Activated T-helper 2 cell treated with anti-CD3 and anti-CD28 coated beads, Interferon-gamma antibody, Interleukin-2, Interleukin-4, amounts not matched to agents 10 μg/mL and 5 μg/mL and 100 μg/mL, durations not matched to agents 14 hours and 24 hours and 36 hours (primary cell): ENCODE measurements at places on chromosomes 2 and 18. TPM values are rescaled to one million over a fixed set of nuclear protein-coding genes. Genes with fewer than 3 reads are reported as not detected.

DNA sequence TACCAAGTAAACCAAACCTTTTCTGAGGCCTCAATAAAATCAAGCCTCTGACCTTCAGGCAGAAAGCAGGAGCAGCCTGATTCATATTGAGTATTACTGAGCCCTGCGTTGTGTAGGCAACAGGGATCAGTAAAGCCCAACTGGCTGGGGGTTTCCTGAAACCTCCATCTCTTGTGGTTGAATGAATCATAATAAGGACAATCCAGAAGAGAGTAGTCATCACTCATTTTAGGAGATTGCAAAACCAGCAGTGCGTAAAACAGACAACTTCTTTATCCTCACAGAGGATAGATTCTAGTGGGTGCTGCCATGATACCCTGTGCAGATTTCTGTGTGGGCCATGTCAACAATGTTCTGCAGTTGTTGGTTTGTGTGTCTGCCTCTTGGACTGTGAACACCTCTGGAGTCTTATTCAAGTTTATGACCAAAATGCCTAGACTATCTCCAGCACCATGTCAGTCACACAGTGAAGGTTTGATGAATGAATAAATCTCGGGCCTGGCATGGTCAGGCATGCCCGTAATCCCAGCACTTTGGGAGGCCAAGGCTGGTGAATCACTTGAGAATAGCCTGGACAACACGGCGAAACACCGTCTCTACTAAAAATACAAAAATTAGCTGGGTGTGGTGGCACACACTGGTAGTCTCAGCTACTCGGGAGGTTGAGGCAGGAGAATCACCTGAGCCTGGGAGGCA, 51.8 kb upstream of the RAB27B start:
- no peak for DNase-seq

GRCh38 chr2:160408959-160409291, 84.7 kb downstream of the RBMS1 start:
- no peak for DNase-seq

DNA sequence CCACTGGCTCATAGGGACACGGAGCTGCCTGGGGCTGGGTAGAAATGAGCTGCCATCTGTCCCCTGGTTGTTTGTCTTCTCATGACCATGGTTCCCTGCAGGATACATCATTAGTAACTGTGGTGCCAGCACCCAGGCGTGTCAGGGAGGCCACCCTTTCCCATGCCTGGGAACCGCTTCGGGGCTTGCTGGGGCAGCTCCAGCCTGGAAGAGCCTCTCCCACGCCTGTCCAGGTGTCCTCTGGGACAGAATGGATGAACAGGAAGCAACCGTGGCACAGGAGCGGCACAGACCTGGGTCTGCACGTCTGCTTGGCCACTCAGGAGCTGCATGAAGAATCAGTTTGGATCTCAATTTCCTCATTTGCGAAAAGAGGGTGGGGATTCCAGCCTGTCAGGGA, 34.8 kb downstream of the SDC1 start:
- no peak for DNase-seq

GRCh38 chr18:48059455-48060010, 129.1 kb upstream of the SMAD2 start:
- DNase-seq = no peak

GRCh38 chr2:23005469-23005868, 379.5 kb upstream of the KLHL29 start:
- no peak for DNase-seq

- no peak for DNase-seq
Measured at GRCh38 chr2:11483806-11484617, 18.1 kb upstream of the E2F6 start.

DNA sequence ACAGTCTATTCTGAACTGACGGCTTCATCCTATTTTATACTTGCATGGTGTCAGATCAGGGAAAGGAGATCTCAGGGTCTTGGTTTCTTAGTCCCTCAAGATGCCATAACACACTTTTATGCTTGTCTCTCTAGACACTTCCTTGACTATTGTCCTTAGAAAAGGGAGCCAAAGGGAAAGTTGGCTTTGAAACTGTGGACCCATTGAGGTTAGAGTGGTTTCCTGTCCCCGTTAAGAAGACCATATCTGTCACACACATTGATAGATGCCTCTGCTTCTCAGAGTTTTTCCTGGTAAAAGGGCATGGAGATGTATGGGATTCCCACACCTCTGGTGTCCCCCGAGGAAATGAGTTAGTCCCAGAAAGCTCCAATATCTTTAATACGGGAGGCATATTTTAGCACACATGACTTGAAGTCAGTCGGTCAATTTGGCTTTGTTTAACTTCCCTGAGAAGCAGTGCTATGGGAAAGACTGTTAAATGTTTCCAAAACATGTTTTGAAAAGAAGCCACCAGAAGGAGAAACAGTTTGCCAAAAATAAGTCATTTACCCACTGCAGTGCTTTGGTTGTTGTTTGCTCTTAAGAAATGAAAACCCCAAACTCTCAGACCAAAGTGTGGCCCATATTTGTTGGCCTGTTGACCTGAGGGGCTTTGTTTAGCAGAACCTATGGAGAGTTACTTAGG, 133.4 kb upstream of the CXCR4 start:
- DNase-seq = no peak

DNA sequence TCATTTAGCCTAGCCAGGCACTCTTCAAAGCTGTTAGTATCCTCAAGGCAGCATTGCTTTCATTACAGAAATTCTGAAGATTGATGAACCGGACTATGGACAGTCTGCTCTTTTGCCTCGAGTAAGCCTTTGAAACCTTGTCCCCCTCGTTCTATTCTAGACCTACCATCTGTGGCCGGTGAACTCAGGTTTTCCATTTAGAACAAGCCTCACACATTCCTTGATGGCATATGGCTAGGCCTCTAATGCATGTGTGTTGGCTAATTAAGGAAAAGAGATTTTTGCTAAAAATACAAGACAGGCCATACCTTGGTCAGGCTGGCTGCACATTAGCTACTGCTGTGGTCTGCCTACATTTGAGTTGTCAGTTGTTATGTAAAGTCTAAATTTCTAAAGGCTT, 111.8 kb downstream of the CERS6 start:
- DNase-seq = no peak

- DNase-seq = no peak
Measured at GRCh38 chr2:893311-893710, 57.3 kb upstream of the SNTG2 start.

DNA sequence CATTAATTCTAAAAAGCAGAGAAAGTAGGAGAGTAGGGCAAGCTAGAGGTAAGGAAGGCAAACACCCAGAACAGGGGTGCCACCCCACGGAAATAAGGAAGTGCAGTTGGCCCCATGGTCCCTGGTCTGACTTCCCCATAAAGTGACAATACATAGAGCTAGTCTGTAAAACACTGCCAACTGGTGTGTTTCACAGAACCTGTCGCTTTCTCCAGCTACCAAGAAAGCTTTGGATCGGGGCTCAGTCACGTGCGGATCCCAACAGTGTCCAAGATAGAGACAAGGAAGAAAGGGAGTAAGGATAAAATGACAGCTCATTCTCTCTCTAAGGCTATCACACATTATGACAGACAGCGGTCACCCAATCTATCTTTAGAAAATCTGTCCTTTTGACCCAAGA, 36.4 kb downstream of the TBC1D8 start:
- DNase-seq = no peak

DNA sequence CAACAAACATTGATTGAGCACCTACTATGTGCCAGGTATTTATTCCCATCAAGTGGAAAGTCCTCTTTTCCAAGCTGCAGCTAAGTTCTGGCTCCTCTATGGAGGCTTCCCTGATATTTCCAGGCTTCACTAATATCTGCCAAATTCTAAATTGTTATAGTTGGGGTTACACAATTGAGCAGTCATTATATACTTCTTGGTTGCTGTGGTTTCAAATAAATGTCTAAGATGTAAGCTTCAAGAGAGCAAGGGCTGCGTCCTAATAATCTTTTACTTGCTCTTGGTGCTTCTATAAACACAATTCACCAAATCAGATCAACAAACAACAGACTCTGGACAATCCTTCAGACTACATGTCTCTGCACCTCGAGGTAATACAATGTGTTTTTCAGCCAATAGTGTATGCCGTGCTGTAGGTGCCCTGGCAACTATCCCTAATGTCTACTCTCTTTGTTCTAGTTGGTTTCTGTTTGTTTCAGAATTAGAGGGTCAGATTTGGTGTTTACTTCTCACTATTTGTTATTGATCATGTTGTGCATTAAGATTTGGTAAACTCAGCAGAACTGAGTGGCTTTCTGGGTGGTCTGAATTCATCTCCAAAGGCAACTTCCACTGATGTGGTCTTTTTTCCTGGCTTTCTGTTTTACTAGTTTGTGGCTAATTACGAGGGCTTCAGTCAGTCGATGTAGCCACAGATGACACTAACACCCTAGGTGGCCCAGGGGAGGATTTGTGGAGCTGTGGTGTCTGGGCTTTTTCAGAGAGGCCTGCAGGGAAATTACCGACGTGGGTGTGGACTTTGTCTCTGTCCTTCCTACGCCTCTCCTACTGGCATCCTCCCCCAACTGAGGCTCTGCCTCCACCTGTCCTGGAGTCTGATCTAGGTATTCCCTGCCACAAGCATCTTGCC, 50.4 kb downstream of the CDCA7 start:
- DNase-seq = no peak

DNA sequence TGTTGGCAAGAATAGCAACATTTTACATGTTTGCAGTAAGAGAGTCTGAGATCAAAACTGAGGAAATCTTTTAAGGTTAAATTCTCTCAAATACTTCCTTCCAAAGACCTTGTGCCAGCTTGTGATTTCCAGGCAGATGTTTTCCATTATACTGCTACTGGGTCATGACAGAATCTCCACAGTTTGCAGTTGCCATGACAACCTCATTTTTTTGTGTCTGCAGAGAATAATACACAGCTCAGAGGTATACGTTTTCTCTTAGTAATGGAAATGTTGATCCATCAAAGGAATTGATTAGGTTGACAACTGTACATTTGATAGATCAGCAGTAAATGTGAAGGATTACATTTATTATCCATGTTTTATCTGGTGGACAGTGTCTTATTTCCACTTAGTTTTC, 29.1 kb upstream of the CSRNP3 start:
- DNase-seq = no peak

- DNase-seq = no peak
Measured at GRCh38 chr2:1367601-1368000, 45.7 kb upstream of the TPO start.

GRCh38 chr18:34461266-34461665, 236.6 kb upstream of the NOL4 start:
- no peak for DNase-seq

GRCh38 chr2:149365931-149366583, 35.7 kb downstream of the LYPD6 start:
- no peak for DNase-seq

DNA sequence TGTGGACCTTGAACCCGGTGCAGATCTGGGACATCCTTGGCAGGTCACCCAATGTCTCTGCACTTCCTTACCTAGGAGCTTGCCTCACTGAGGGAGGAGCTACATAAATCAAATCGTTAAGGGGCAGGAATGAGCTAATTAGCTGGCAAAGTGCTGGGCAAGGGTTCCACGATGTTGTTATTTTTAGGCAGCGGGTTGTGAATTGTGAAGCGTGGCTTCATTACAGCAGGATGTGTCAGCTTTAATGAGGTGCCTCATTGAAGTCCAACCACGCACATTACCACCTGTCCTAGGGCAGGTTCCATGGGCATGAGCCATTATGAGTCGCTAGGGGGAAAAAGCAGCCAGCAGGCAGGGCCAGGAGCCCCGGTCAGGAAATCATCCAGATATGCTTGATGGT, 127.0 kb upstream of the AGAP1 start:
- DNase-seq = no peak

- no peak for DNase-seq
Measured at GRCh38 chr2:29097569-29097968, 17.6 kb upstream of the CLIP4 start.

GRCh38 chr2:118714118-118714517, 133.3 kb downstream of the EN1 start:
- no peak for DNase-seq

DNA sequence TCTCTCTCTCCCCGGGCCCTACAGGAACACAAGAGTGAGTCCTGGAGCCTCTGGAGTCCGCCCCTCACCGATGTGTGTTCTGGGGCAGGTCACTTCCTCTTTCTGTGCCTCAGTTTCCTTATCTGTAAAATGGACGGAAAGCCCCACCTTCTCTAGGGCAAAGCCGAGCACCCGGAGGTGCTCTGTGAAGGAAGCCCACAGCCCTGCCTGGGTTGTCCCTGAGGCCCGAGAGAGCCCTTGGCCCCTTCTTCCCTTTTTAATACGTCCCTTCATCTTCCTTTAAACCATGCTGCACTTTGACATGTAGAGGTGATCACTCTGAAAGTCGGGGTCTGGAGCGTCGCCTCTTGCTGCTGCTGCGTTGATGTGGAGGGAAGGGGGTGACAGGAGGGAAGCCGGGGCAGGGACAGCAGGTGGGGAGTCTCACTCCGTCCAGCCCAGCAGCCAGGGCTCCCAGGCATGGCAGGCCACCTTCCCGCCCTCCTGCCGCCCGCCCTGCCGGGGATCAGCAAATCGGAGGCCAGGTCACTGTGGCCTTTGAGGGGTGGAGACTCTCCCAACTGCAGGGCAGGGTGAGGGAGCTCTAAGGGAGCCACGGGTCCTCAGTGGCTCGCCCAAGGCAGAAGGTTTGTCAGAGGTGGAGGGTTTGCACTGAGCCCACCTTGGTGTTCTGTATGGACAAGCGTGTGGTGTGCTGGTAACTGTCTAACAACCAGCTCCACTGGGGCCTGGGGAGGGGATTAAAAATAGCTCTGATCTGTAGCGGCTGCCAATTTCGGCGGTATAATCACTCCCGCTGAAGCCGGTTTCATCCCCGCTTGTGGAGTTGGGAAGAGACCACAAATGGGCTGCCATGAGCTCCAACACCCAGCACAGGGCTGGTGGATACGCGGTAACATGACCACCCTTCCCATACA, 135.9 kb upstream of the ID2 start:
- no peak for DNase-seq

The LINC00305 gene
- total RNA-seq = not detected in 2 replicates

The CRACDL gene
- total RNA-seq = 0.37 and 0.55 TPM in 2 replicates

The UPP2 gene
- not detected in 2 replicates for total RNA-seq

The NRBP1 gene
- total RNA-seq = 98.0 and 106 TPM in 2 replicates

The DNAH7 gene
- total RNA-seq = not detected in 2 replicates

The OTX1 gene
- not detected in 2 replicates for total RNA-seq
